Activated T-cell treated with anti-CD3 and anti-CD28 coated beads, Interleukin-2, amount 50 U/mL, for 48 hours (primary cell): ENCODE measurements at places on chromosomes 1 and 21.

- no peak for DNase-seq
Observed at GRCh38 chr1:216500273-216500967, 77.2 kb upstream of the USH2A start.

DNA sequence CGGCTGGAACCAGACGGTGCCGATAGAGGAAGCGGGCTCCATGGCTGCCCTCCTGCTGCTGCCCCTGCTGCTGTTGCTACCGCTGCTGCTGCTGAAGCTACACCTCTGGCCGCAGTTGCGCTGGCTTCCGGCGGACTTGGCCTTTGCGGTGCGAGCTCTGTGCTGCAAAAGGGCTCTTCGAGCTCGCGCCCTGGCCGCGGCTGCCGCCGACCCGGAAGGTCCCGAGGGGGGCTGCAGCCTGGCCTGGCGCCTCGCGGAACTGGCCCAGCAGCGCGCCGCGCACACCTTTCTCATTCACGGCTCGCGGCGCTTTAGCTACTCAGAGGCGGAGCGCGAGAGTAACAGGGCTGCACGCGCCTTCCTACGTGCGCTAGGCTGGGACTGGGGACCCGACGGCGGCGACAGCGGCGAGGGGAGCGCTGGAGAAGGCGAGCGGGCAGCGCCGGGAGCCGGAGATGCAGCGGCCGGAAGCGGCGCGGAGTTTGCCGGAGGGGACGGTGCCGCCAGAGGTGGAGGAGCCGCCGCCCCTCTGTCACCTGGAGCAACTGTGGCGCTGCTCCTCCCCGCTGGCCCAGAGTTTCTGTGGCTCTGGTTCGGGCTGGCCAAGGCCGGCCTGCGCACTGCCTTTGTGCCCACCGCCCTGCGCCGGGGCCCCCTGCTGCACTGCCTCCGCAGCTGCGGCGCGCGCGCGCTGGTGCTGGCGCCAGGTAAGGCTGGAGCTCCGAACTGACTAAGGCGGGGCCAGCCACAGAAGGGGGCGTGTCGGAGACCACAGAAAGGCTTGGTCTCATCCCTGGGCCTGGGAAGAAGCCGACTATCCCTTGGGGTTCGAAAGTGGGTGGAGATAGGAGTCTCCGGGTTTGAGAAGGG is 486 bp downstream of the SLC27A3 start:
- peak; percentile 79 for DNase-seq

DNA sequence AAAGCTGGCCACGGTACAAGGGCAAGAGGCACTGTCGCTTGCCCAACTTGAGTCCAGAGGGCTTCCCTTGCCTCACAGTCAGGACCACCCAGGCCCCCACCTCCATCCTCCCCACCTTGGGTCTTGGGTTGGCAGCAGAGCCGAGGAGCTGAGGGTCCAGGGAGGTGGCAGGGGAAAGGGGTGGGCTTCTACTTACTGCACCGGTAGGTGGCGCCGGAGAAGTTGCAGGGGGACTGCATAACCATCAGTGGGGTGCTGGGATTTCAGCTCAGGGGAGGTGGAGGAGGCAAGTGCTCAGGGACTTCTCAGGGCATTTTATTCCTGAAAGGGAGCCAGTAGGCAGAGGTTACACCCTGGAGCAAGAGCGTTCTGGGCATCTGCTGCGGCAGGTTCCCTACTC is 44.0 kb downstream of the TRIM62 start:
- DNase-seq, result peak; percentile 49

GRCh38 chr1:4636644-4637380 is 17.6 kb upstream of the AJAP1 start:
- DNase-seq, result no peak

DNA sequence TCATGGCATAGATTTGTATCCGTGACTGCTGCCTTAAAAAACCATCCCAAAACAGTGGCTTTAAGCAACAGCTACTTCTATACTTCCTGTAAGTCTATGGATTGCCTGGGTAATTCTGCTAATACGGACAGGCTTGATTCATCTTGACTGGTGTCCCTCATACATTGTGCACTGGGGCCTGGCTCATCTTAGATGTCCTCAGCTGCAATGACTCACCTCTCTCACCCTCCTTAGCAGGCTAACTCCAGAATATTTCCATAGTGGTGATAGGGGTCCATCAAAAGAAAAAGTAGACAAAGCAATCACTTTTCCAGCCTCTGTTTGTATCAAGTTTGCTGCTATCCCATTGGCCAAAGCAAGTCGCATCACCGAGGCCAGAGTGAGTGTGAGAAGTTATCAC is 409.1 kb upstream of the KAZN start:
- no peak for DNase-seq

GRCh38 chr1:243471754-243472745 is 216.2 kb downstream of the SDCCAG8 start:
- no peak for DNase-seq

DNA sequence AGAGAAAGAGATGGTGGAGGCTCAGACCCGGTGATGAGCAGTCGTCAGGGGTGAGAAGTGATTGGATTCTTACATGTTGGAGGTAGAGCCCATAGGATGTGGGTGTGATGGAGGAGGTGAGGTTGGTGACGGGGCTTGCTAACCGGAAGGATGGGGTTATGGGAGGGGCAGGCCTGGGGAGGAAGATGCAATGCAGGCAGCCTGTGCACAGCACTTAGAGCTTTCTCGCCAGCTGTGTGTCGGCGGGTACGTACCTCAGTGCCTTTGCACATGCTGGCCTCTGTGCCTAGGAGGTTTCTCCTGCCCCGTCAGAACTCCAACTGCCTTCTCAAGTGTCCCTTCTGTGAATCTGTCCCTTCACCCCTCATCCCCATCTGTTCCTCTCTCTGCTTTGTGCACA is 2.9 kb upstream of the BSND start:
- DNase-seq, result peak; percentile 45

GRCh38 chr1:32241001-32241763 is 5.8 kb upstream of the FAM167B start:
- peak; percentile 67 for DNase-seq

- DNase-seq, result no peak
Observed at GRCh38 chr1:158719664-158720063, 856 bp downstream of the OR6K3 start.

DNA sequence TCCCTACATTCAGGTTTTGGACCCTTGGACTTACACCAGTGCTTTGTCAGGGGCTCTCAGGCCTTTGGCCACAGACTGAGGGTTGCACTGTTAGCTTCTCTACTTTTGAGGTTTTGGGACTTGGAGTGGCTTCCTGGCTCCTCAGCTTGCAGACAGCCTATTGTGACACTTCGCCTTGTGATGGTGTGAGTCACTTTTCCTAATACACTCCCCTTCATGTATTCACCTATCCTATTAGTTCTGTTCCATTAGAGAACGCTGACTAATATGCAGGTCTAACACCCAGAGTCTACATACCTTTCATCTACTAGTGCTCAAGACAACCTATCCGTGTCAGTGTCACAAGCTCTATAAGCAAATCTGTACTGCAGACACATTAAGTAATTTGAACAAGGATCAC is 605.3 kb downstream of the KCNT2 start:
- no peak for DNase-seq

- DNase-seq, result no peak
Observed at GRCh38 chr1:202280595-202280994, 61.1 kb downstream of the UBE2T start.

DNA sequence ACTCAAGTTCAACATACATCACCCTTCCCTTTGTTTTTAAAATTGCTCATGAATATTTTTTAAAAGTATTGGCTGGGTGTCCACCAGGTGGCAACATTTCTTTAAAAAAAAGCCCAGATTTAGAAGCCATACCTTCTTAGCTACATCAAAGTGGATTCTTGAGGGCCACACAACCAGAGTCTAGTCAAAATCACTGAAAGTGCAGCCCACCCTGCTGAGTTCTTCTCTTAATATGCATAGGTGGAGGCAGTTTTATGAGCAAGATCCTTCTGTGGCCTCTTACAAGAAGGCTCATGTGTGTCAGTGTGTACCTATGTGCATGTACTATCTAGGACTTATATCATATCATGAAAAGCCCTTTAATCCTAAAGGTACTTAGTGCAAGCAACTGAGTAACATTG is 16.9 kb upstream of the GNG12 start:
- DNase-seq, result no peak

DNA sequence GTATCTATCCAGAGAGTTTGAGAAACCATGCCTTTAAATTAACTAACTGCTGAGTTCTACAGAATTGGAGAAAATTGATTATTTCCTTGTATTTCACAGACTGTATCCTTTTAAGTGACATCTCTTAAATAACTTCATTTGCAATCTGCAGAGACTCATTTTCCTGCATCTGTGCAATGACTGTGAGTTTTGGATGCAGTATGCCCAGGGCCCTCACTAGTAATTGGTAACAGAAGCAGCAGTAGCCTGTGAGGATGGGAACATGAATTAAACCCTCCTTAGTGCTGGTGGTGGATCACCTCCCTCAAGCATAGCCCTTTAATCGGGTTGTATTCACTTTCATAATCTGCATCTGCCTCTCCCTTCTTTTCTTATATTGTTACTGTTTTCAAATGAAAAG is 21.7 kb upstream of the SH3D21 start:
- DNase-seq, result no peak

- no peak for DNase-seq
Observed at GRCh38 chr1:116624040-116624439, 43.5 kb downstream of the IGSF3 start.

DNA sequence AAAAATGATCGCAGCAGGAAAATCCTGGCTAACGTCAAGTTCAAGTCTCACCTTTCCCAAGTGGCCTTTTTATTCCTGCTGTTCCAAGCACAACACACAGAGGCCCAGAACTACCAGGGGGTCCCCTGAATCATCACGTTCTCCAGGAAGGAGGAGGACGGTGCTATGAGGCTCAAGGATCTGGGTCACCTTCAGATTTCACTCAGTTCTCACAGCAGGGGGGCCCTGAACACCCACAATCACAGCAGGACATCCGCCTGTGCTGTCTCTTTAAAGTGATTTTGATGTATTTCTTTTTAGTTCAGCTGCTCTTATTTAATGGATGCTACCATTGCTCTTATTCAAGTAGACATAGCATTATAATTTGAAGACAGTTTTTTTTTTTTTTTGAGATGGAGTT is 173.4 kb downstream of the HUNK start:
- DNase-seq, result no peak

DNA sequence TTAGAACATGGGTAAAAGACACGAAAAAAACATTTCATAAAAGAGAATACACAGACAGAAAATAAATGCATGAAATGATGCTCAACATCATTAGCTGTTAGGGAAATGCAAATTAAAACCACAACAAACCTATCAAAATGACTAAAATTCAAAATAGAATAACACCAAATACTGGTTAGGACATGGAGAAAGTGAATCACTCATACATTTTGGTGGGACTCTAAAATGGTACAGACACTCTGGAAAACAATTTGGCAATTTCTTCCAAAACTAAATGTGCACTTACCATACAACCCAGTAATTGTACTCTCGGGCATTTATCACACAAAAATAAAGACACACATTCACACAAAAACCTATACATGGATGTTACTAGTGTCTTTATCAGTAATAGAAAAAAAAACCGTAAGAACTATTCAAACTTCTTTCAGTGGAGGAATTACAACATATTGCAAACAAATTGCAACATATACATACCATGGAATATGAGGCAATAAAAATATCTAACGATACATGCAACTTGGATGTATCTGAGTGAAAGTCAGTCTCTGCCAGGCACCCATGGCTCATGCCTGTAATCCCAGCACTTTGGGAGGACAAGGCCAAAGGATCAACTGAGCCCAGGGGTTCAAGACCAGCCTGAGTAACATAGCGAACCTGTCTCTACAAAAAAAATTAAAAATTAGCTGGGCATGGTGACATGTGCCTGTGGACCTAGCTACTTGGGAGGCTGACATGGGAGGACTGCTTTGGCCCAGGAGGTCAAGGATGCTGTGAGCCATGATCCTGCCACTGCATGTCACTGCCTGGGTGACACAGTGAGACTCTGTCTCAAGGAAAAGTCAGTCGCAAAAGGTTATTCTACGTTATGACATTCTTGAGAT is 19.6 kb downstream of the HSF2BP start:
- no peak for DNase-seq

DNA sequence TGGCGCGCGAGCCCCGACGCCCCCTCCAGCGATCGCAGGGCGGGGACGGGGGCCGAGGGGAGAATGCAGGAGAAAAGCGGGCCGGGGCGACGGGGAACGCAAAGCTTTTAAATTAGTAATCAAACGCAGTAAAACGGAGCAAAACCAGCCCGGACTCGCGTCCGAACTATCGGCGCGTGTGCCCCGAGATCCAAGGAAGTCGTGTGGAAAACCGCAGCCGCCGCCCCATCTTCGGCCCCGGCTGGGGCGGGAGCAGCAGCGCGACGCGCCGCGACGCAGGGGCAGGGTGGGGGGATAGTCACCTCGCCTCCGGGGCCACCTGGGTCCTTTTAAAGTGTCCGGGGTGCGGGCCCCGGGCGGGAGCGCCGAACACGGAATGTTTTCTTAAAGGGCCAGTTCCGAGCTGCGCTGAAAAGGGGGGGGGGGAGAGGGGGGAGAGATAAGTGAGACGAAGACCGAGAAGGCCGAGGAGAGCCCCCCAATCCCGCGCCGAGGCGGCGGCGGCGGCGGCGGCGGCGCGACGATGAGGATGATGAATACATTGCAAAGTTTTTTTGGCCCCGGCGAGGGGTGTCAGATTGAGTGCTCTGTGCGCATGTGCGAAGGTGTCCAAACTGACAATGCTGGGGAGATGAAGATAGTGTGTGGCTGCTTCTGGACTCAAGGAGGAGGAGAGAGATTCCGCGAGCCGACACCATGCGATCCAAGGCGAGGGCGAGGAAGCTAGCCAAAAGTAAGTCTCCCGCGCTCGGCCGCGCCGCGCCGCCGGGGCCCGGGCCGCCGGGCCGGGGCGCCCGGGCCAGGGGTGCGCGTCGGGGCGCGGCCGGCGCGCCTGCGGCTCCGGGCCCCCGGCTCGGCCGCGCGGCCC is at the start of gene PRDM16:
TSS of gene PRDM16 (plus strand) at position 640 of the 868 bp plus-strand sequence. CDS start at position 697, 57 bp downstream.
- peak; percentile 51 for DNase-seq

GRCh38 chr1:32774950-32775634 is 42.1 kb downstream of the YARS1 start:
- DNase-seq, result no peak

DNA sequence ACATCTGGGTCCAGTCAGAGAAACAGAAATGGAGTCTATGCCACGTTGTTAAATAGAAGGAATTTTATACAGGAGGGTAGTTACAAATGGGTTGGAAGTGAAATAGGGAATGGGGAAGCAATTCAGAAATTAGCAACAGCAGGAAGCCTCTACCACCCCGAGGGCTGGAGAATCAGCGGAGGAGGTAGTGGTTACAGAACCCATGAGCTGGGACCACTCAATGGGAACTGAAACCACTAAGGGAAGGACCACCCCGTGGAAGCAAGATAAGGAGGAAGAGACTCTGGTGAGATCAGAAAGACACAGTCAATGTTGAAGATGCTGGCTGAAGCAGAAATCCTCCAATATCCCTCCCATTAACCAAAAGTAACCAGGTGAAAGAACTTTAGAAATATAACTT is 15.5 kb upstream of the MAST2 start:
- no peak for DNase-seq

GRCh38 chr1:200518524-200518923 is 102.0 kb downstream of the KIF14 start:
- no peak for DNase-seq

GRCh38 chr1:89686520-89686919 is 53.6 kb downstream of the LRRC8C start:
- no peak for DNase-seq

GRCh38 chr1:244730934-244731434 is 78.1 kb downstream of the DESI2 start:
- no peak for DNase-seq
